GM10248 (cell line): ENCODE measurements at places on chromosomes 7 and 10.

DNA sequence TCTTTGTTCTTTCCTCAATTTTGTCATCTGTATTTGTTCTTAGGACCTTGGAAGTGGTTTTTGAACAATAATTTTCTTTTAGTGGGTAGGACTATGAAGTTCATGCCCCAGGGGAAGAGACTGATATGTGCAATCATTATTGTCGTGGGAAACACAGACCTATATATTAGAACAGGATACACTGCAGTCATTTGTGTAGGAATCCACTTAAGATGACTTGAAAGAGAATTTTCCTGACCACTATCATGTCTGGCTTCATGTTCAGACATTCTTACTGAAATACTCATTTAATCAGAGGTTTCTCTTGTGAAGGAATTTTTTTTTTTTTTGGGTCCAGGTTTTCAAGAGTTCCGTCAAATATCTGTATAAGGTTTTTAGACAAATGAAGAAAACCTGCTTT lies 163.6 kb downstream of the SUGCT start:
- no peak for DNase-seq

DNA sequence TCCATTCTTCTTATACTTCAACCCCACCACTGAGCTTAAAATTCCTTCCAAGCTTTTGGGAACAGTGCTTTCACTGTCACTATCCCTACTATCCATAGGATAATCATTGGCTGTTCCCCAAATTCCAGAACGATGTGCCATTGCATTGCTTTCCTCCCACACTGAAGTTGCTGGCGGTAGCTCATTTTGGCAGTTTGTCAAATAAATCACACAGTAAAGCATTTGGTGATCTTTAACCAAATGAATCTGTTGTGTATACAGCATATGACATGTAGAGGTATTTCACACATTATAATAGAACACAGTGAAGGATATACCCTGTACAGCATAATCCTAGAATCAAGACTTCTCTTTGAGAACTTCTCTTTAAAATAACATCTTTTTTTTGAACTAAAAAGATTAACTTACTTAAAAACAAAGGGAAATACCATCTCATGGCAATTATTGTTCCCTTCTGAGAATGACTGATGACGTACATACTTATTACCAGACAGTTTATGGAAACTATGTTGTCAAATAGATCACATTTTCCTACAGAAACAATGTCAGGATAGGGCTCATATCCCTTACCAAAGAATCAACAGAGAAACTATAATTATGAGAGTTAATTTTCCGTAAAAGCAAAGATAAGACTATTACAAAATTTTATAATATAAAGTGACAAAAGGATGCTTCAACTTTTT lies 93.6 kb downstream of the CTNNA3 start:
- DNase-seq, result no peak

GRCh38 chr7:67678419-67678818 lies 681.8 kb downstream of the TYW1 start:
- no peak for DNase-seq

GRCh38 chr7:22238354-22239311 lies 118.3 kb downstream of the RAPGEF5 start:
- DNase-seq, result no peak

DNA sequence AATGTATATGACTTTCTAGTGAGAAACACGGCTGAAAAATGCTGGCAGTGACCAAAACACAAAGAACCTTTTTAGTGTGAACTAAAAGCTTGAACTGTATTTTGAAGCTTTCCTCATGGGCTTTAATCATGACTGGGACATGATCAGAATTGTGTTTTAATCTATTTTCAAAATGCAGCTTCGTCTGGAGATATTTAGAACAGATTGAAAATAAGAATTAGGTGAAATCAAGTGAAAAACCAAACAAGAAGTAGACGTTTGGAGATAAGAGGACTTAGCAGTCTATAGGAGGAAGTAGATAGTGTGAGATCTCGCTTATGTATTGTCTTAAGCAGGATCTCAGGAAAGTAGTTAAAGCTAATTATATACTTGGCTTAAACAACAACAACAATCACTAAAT lies 865.4 kb upstream of the MBL2 start:
- no peak for DNase-seq

GRCh38 chr10:86779220-86780017 lies 23.0 kb downstream of the BMPR1A start:
- DNase-seq, result no peak
